Activated CD4-positive, alpha-beta T cell treated with anti-CD3 and anti-CD28 coated beads, Interleukin-2, amount 50 U/mL, for 16 hours (primary cell): ENCODE measurements at places on chromosomes 4 and X.
A peak's percentile ranks its signal among the peaks of the same experiment; 100 is the strongest.

GRCh38 chrX:153732401-153732800 is 7.7 kb downstream of the ABCD1 start:
- DNase-seq: no peak

GRCh38 chr4:18201885-18202284 is 180.3 kb upstream of the LCORL start:
- no peak for DNase-seq

DNA sequence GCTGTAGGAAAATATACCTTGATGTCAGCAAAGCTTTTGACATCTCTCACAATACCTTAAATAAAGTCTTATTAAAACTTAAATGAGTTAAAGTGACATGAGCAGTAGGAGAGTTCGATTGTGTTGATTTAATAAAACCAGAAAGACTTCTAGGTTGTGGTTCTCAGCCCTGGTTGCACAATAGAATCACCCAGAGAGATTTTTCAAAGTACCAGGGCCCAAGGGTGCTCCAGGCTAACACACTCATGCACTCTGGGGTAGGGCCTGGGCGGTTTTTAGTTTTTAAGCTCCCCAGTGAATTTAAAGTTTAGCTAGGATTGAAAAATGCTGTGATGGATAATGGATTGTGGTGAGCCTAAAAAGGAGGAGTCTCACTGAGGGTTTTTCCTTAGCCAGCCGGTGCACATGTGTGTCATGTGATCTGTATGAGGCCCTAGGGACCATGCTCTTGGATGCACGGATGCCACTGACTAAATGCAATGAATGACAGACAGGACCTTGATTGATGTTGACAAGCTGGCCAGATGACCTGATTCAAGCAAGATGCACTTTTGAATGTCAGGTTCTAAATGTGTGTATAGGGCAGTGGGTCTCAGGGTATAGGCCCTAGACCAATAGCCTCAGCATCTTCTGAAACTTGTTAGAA is 185.0 kb downstream of the PTTG2 start:
- DNase-seq: no peak

DNA sequence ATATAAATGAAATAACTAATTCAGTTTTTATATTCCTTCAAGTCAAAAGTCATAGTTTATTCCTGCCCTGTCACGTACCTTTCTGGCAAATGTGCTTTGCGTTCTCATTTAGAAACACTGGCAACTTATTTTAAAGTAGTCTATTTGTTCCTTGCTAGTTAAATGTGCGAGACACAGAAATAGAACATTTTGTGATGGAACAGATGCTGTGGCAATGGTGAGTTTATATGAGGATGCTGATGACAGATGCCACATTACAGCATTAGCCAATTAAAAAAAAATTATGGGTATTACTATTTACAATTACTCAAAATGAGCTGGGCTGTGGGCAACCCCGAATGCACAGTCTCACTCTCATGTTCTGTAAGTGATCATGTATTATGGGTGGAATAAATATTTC is 26.1 kb upstream of the EPHA5 start:
- DNase-seq: no peak

DNA sequence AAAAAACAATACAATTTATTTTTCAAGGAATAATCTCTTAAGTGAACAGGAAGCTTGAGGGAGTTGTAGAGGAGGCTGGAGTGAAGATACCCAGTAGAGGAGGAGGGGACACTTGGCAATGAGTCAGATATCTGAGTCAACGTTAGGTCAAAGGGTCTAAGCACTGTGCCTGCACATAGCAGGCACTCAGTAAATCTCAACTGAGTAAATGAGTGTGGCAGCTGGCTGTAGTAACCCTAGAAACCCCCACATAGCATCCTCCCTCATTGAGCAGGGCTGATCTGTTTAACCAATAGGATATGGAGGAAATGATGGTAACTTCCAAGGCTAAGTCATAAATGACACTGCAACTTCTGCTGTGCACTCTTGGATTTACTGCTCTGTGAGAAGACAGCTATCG is 186.0 kb upstream of the FAM241A start:
- peak; percentile 2 for DNase-seq

GRCh38 chr4:37758226-37758625 is 68.3 kb upstream of the PGM2 start:
- peak; percentile 49 for DNase-seq

DNA sequence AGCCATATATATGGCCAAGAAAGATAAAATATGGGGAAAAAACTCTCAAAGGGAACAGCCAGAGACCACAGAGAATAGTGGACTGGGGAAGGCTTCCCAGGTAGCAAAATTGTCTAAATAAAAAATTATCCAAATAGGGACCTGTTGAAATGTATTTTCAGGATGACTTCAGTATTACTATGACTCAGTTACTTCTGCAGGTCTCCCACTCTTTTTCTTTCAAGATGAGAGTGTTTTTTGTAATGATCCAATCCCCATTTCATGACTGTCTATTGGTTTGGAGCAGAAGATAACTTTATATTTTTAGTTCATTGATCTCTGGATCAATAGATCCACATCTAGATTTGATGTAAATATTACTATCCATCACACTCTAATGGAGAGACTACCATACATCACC is 372.1 kb upstream of the EMCN start:
- DNase-seq: no peak

DNA sequence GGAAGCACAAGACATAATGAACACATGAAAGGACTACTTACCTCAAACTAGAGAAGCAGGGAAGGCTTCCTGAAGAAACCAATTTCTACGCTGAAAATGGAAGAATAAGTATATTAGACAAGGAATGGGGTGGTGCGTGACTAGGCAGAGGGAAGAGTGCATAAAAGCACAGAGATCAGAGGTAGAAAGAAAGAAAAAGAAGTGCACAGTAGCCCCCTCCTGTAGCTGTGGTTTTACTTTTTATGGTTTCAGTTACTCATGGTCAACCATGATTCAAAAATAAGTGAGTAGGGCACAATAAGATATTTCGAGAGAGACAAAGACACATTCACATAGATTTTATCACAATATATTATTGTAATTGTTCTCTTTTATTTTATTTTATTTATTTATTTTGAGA is 934.5 kb upstream of the INTU start:
- no peak for DNase-seq

GRCh38 chrX:23759821-23760220 is 16.7 kb upstream of the ACOT9 start:
- DNase-seq: no peak

GRCh38 chr4:10762561-10762960 is 78.0 kb upstream of the CLNK start:
- no peak for DNase-seq

DNA sequence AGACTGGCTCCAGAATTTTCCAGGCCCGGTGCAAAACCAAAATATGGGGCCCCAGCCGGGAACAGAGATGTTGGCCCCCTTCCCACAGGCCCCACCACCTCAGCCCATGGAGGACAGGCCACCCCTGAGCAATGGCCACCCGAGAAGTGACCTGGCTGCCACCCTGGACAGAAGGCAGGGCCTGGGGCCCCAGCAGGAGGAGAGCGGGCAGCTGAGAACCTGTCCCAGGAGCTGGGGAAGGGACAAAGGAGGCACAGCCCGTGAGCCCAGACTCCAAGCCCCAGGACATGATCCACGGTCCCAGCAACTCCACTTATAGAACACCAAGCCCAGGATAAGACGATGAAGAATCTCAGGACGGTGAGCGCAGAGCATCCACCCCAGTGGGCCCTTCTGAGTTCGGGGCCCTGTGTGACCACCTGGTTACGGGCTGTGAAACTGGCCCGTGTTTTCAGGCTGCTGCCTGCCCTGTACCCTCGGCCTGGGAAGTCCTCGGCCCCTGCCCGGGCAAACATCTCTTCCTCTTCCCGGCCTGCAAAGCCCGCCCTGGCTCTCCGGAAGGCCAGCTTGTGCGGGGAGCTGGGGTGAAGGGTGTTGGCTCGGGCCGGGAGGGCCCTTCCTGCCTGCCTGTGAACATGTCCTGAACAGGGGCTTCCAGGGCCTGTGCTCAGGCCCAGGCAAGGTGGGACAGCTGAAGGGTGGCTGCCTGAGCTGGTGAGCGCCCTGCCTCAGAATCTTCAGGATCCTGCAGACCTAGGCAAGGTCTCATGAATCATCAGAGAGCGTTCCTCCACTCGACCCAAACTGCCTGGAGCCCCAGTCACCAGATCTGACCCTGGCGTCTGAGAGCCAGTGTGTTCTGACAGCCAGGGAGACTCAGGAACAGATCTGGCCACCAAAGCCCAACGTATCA is 47.0 kb upstream of the MAN2B2 start:
- DNase-seq: no peak

DNA sequence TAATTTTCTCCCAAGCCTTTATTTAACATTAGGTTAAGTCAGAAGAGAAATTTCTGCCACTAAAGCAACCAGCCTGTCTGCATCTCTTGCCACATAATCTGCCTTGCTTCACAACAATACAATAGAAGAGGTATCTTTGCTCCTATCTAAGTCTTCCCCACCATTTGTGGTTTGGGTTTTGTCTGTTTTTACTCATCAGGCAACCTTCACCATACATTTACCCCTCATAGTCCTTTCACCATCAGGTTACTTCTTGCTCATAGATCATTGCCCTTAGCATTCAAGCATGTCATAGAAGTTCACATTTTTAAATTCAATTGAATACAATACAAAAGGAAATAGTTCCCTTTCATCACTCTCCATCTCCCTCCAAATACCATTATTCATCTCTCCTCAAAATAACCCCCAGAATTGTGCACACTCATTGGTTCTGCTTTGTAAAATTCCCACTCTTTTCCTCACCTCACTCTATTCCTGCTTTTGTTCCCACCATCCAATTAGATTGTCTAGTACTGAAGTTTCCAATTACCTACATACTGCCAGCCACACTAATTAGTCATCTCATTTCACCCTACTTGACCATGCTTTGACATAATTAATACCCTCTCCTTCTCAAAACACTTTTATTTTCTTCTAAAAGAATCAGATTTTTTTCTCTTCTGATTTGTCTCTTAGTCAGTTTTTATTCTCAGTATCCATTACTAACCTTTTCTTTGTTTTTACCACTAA is 1957.0 kb upstream of the AGA start:
- DNase-seq: peak; percentile 4

GRCh38 chr4:37988670-37989069 is 28.5 kb downstream of the PTTG2 start:
- no peak for DNase-seq
